ENCODE measurements at places on chromosomes 6 and 20. TPM values are rescaled to one million over a fixed set of nuclear protein-coding genes. Genes with fewer than 3 reads are reported as not detected.

Gene RAB32
- 22.6 TPM for total RNA-seq

Gene LRP11
- 33.8 TPM for total RNA-seq

Gene TRIM31
- not detected for total RNA-seq

Gene SAMD5
- total RNA-seq: 2.0 TPM

Gene APOBEC2
- total RNA-seq: not detected

Gene SYNDIG1
- 0.35 TPM for total RNA-seq

Gene ASIP
- not detected for total RNA-seq

Gene LCA5
- total RNA-seq: 5.4 TPM

Gene SLC17A3
- not detected for total RNA-seq

Gene AVP
- not detected for total RNA-seq

Gene PACRG
- not detected for total RNA-seq

Gene ENPP3
- not detected for total RNA-seq

Gene REM1
- total RNA-seq: not detected

Gene PI16
- total RNA-seq: 1.9 TPM

Gene SEMG1
- total RNA-seq: not detected

Gene SIRPB2
- 4.5 TPM for total RNA-seq

Gene CST5
- total RNA-seq: 0.93 TPM

Gene SLC35D3
- not detected for total RNA-seq

Gene WTAP
- total RNA-seq: 46.5 TPM

Gene CCHCR1
- total RNA-seq: 60.6 TPM

Gene C6orf141
- 12.3 TPM for total RNA-seq

Gene PDE10A
- total RNA-seq: not detected

Gene RHAG
- total RNA-seq: not detected

Gene LAMA4
- total RNA-seq: 58.3 TPM

Gene PLEKHG1
- 9.9 TPM for total RNA-seq
